ENCODE measurements at places on chromosomes 1 and 21.

GRCh38 chr1:115877511-115877910 lies 36.6 kb upstream of the NHLH2 start:
- peak; percentile 51 for DNase-seq

DNA sequence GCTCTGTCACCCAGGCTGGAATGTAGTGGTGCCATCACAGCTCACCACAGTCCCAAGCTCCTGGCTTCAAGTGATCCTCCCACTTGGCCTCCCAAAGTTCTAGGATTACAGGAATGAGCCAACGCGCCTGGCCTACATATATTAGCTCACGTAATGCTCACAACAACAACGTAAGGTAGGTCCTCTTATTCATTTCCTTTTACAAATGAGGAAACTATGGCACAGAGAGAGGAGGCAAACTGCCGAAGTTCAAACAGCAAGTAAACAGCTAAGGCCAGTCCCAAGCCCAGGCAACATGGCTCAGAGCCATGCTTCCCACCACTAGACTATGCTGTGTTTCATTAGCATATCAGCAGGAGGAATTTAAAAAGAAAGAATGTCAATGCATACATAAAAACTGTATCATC lies 284.4 kb downstream of the VAV3 start:
- no peak for DNase-seq

GRCh38 chr1:121558514-121558913 lies 373.7 kb downstream of the SRGAP2C start:
- peak; percentile 80 for DNase-seq

DNA sequence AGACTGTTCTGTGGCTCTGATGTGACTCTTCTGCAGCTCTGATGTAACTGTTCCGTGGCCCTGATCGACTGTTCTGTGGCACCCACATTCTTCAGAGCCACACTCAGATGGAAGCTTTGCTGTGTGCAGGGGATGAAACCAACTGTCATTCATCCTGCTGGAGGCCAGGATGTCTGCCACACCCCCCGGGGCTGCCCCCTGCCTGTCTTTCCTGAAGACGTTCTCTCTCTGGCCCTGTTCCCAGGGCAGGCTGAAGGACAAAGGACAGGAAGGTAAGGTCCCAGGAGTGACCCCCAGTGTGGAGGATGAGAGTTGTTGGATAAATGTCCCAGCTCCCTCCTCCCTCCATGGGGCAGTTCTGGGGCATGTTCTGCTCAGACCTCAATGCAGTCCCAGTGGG lies 29.4 kb upstream of the UMODL1 start:
- DNase-seq: no peak

GRCh38 chr1:87243573-87243972 lies 85.1 kb upstream of the LMO4 start:
- DNase-seq: peak; percentile 52
